NCI-H524 treated with DMSO at 0.1 percent for 48 hours (cell line): ENCODE measurements at places on chromosomes 13 and 19.

GRCh38 chr13:20420938-20421337 is 104.7 kb downstream of the CRYL1 start:
- no peak for DNase-seq

- no peak for DNase-seq
Observed at GRCh38 chr13:34722922-34723321, 219.1 kb upstream of the NBEA start.

- DNase-seq = no peak
Observed at GRCh38 chr13:99652141-99652540, 150.9 kb downstream of the TM9SF2 start.

DNA sequence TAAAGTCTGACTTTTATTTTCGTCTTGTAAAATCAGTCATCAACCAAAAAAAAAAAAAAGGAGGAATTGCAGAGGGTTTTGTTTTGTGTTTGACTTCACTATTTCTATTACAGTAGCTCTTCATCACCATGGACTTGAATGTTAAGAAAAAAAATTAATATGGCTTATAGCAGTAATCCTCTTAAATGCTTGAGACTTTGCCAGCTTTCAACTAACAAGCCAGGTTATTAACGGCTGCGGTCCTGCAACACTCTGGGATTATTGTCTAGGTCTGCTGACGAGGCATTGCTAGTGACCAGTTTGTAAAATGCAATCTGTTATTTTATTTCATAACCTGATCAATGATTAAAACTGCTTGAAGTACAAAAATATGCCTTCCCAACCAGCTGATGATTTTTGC is 647.2 kb upstream of the KLHL1 start:
- peak; percentile 89 for DNase-seq

DNA sequence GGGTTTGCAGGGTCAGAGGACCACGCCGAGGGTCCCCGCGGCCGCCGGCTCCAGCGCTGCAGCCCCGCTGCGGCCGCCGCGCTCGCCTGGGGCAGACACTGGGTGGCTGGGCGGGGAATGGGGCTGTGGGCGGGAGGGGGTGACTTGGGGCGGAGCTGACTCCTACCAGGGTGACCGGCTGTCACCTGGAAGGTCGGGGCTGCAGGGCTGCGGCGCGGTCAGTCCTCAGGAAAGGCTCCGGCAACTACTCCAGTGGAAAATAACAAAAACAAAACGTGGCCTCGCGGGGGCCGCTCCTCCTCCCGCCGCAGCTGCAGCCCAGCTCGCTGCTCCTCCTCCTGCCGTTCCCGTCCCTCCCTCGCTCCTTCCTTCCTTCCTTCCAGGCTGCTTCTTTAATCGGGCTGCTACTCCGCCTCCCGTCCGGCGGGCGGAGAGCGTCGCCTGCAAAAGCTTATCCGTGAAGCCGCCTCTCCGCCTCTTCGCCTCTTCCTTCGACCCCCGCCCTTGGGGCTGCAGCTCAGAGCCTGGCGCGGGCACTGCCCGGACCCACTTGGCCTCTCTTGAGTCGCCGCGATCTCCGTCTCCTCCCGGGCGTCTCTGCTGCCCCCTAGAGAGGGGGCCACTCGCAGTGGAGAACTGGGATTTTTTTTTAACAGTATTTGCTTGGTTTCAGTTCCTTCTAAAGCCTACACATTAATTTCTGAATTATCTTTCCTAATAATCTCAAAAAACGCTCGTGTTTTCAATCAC is at the start of gene TBC1D4:
TBC1D4 (minus strand) TSS at position 100 of the 750 bp plus-strand sequence. CDS start 402 bp downstream, outside the sequence.
- peak; percentile 65 for DNase-seq

GRCh38 chr19:18611327-18612050 is 1.2 kb upstream of the TMEM59L start:
- DNase-seq = no peak

DNA sequence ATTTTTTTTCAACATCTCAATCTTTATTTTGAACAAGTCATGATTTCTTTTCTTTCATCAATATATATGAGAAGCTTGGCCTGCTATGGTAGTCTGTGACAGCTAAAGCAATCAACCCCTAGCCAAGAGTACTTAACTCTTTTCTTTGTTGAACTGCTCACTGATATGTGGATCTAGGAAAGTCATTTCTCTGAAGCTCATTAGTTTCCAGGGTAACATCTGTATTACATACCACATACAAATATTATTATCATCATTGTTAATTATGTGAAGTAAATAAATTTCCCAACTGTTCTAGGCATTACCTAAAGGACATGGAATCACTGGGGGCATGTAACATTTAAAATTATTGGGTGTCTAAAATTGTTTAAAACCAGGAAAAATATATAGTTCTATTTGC is 267.3 kb downstream of the DCT start:
- no peak for DNase-seq

GRCh38 chr13:59144700-59145099 is 1019.0 kb downstream of the DIAPH3 start:
- DNase-seq = no peak

DNA sequence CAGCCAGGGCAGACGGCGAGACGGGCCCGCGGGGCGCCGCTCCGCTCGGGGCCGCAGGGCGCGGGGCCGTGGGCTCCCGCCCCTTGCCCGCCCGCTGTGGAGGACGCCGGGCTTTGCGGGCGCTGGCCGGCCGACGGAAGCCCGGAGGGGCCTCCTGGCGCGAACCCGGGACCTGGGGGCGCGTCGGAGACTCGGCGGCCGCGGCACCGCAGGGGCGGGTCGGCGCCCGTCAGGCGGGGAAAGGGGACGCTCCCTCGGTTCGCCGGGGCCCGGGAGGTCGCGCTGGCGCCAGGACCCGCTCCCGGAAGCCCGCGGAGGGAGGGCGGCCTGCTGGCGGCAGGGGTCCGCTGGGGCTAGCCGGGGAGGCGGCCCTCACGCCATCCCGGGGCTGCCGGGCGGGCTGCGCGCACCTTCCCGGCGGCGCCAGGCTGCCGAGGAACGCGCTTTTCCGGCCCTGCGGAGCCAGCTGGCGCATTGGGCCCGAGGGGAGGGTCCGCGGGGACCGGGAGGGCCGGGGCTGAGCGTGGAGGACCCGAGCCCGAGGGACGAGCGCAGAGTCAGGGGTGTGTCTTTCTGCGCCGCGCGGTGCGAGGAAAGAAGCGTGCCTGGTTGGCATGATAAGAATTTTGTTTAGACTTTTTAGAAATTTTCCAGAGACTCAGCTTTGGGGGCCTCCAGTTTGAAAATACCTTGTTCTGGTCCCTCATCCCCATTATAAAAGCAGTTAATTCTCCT is 511 bp downstream of the GARRE1 start:
- no peak for DNase-seq

DNA sequence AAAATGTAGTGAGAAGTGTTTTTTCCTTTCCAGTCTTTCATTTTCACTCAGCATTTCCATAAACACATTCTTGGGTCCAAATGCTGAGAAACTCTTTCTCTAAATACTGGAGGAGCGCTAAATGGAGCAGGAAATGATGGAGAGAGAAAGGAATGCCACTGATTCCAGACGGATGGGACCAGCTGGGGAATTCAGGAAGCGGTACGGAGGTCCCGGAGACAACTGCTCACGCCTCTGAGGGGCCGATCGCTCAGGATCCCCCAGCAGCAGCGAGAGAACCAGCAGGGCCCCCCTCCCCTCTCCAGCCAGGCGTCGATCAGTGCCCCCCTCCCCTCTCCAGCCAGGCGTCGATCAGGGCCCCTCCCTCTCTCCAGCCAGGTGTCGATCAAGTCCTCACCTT is 13.2 kb downstream of the RASA3 start:
- DNase-seq = no peak

DNA sequence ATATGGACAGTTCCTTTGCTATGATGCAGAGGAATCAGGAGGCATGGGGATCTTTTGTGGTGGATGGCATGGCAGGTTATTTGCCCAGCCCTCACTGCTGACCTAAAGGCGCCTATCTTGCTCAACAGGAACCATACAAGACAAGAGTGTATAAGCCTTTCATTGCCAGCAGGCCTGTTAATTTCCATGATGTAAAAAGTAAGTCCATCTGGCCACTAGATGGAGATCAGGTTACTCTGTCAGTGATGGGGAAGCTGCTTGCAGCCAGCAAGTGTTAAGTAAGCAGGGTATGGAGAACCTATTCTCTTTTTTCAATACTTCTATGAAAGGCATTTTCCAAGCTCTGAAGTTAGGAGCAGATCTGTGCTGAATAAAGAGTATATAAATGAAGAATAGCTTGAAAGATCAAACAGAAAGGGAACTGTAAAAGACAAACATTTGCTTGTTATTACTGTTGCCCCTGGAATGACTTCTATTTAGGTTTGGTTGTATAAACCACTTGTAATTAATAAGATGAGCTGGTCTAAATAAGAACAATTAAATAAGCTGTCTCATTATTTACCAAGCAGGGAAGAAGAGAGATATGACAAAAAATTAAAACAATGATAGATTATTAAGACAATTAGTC is 210.9 kb downstream of the RGCC start:
- DNase-seq = peak; percentile 75

DNA sequence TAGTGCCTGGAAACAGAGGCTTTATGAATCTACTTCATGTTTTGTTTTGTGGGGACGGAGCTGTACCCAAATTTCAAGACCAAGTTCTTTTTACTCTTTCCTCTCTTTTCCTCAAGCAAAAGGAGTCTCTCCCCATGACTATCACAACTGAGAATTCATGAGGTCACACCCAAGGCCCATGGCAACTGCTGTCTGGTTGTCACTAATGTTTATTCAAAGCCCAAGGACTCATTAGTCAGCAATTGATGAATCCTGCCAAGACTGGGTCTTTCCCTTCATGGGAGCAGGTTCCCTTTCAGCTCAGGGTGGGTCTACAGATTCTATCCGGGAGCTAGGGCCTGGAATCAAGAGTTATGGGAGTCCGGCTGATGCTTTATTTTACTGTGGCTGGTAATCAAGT is 441.5 kb upstream of the PCDH20 start:
- no peak for DNase-seq

- DNase-seq = no peak
Observed at GRCh38 chr19:54172471-54173358, at the start of gene TMC4. Gene TMC4, minus strand, starts transcription at chr19:54173160. Its CDS starts 43 bp downstream, at chr19:54173117.
